Fibroblast of lung (primary cell): ENCODE measurements at places on chromosomes 6 and 20.

DNA sequence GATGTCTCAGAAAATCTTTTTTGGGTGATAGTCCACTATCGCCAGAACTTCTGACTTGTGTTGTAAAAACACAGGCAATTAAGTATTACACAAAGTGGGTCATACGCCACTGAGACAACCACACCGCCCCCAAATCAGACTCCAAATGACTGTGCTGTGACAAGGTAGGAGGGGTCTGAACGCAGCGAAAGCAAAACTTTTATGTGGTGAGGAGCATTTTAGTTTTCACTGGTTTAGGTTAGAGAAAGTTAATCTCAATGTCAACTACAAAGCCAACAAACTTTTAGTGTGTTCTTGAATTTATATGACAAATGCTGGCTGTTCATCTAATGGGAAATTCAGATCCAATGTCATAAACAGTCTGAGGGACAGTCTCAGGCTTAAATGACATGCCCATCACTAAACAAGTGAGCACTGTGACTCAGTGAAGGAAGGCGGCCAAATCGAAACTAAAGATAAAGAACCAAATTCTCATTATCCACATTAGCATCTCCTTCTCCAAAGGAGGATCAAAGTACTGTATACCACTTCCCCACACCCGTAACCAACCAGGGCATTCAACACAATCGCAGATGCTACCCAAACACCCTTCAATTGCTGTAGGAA is 186.7 kb downstream of the GJA10 start:
- DNase-seq: no peak

GRCh38 chr6:24910961-24911725 is 24.6 kb downstream of the RIPOR2 start:
- DNase-seq: peak; percentile 37

DNA sequence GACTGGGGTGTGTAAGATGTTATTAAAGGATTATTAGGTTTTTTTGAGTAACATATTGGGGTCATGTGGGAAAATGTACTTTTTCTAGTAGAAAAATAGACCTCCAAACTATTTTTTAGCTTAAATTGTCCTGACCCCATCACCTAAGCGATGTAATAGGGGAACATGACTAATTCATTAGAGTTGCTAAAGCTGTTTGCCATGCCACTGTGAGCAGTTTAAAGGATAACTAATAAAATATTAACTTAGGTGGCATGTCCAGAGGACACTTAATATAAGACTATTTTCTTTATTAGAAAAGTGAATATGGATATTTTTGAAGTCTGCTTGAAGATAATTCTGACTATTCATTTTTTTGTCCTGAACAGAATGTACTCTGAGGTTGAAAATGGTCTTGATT is 545.9 kb upstream of the BTBD3 start:
- no peak for DNase-seq

- peak; percentile 52 for DNase-seq
Observed at GRCh38 chr6:5466281-5467136, 205.2 kb downstream of the FARS2 start.

DNA sequence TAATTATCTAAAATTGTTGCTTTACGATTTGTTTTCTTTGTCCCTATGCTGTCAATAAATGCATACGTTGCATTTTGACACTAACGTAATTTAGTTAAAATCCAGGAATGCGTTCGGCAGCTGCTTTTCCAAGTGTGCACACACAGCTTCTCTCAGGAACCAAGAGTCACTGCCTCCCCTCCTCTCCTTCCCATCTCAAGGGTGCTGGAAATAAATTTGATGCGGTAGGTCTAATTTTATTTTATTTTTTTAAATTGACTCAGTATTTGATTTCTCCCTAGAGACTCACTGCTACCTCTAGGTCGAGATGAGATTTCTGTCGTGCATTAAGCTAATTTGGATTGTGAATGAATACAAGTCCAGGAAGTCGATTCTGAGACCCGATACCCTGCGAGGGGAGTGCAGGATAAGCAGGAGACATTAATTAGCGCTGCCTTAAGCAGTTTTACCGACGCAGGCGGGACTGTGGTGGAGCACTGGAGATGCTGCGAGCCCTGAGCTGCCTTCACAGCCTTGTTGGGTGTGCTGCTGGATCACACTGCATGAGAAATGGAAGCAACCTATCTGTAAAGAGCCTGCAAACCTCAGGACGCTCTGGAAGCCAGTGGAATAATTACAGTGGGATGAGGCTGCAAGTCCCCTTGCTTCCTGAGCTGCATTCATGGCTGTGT is 381.2 kb downstream of the C6orf118 start:
- DNase-seq: peak; percentile 3

DNA sequence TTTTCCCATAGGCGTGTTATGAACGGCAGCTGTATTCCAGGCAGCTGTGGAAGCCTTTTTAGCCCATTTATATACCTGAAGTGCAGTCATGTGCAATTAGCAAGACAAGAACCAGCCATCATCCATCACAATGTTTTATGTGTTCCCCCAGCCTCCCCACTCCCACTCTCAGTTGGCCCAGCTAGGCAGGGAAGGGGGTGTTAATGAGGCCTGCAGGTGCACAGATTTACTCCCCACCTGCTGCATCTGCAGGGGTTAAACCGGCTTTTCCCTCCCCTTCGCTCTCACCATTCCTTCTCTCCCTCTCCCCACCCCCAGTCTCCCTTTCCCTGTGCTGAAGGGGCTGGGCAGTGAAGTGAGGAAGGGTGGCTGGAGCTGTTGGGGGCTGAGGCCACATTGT is 149.8 kb upstream of the AKAP12 start:
- no peak for DNase-seq
